Left ventricle myocardium superior (tissue), 1 donor: ENCODE measurements at places on chromosomes 1 and 21. TPM values are rescaled to one million over a fixed set of nuclear protein-coding genes. Genes with fewer than 3 reads are reported as not detected.

Gene DPT
- 35.3 TPM for total RNA-seq

Gene CFAP107
- total RNA-seq = not detected

Gene TNNT2
- 10,350 TPM for total RNA-seq

Gene PLA2G2A
- 82.2 TPM for total RNA-seq

Gene SPRR2A
- total RNA-seq = not detected

Gene MANEAL
- total RNA-seq = 1.8 TPM

Gene LRRC3
- total RNA-seq = 2.1 TPM

Gene PRKAA2
- total RNA-seq = 88.0 TPM

Gene SLC45A1
- 2.0 TPM for total RNA-seq

Gene CD164L2
- total RNA-seq = not detected

Gene TMEM200B
- 1.5 TPM for total RNA-seq

Gene LYPD8
- not detected for total RNA-seq

Gene GPR37L1
- 0.07 TPM for total RNA-seq

Gene KHDRBS1
- total RNA-seq = 61.7 TPM

Gene LCE1F
- not detected for total RNA-seq

GRCh38 chr1:41495210-41495948 is 10.9 kb upstream of the EDN2 start:
- DNase-seq = peak; percentile 46

GRCh38 chr21:38308532-38309119 is 51.8 kb downstream of the KCNJ15 start:
- no peak for DNase-seq

- no peak for DNase-seq
These were observed 10.6 kb downstream of the PLXNA2 start for GRCh38 chr1:208233546-208233945.

DNA sequence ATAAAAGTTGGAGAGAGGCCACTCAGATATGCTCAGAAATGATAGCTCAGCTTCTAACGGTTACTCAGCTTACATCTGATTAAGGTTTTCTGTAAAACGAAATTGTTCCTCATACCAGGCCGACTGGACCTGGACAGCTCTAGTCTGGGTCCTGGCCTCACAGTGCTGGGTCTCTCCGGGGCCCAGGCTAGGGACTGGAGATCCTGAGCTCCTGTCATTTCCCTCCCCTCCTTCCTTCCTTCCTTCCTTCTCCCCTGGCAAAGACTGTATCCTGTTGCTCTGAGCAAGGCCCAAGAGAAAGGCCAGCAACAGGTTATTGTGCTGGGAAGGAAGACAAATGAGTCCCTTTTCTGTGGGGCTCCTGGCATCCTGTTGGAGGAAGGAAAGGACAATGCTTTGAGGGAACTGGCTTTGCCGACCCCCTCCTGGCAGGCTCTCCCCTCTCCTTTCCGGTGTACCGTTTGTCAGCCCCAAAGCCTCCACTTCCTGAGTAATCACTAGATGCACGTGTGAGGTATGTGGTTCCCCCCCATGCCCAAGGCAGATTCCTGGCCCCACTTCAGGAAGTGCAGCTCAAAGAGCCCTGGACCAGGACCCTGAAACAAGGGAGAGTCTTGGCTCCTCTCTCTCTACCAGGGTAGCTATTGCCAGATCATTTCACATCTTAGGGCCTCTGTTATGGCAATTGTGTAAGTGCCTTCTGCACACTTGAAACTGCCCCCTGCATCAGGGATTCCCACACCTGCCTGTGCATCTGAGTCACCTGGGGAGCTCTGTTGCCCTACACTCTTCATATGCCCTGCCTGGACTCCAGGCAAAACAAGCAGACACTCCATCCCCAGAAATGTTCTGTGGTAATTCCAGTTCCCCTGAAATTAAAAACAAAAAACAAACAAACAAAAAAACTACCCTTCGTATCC is 212.7 kb upstream of the FGGY start:
- peak; percentile 35 for DNase-seq

GRCh38 chr1:51936531-51936930 is 54.0 kb downstream of the RAB3B start:
- DNase-seq = no peak

DNA sequence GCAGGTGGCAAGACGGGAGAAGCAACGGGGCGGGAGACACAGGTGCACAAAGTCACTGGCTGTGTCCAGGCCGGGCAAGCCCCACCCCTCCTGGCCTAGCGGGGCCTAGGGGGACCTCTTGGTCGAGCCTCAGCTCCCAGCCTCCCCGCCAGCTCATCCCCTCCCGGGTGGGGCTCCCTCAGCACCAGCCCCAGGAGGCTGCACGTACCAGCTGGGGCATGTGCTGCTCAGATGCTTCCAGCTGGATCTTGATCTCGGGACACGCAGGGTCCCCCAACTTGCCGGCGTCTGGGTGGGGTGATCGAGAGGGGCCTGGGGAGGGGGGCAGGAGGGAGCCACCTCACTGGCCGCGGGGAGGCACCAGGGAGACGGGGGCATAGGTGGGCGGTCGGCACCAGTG is 71.4 kb downstream of the RAP1GAP start:
- DNase-seq = no peak

GRCh38 chr1:54835131-54835898 is 34.2 kb upstream of the TTC22 start:
- DNase-seq = no peak

GRCh38 chr1:234862360-234862943 is 252.5 kb upstream of the IRF2BP2 start:
- no peak for DNase-seq

GRCh38 chr1:30787856-30788495 is 30.4 kb upstream of the LAPTM5 start:
- peak; percentile 15 for DNase-seq

- DNase-seq = peak; percentile 79
These were observed 7.6 kb downstream of the EFNA3 start for GRCh38 chr1:155086128-155086741.

DNA sequence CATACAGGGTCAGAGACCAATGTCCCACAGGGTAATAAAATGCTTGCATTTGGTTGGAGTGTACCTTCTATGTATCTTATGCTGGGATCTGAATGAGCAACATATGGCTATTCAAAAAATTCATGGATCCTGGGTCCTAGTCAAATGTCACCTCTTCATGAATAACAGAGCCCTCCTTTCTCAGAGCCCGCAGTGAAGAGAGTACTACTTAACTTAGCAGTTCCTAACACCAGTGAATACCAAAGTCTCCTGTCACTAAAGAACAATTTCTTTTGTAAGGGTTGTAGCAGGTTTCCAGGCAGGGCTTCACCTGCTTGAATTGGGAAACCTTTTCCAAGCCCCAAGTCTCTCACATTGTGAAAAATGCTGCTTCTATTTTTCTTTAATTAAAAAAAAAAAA is 483.0 kb upstream of the DEPDC1 start:
- DNase-seq = no peak

DNA sequence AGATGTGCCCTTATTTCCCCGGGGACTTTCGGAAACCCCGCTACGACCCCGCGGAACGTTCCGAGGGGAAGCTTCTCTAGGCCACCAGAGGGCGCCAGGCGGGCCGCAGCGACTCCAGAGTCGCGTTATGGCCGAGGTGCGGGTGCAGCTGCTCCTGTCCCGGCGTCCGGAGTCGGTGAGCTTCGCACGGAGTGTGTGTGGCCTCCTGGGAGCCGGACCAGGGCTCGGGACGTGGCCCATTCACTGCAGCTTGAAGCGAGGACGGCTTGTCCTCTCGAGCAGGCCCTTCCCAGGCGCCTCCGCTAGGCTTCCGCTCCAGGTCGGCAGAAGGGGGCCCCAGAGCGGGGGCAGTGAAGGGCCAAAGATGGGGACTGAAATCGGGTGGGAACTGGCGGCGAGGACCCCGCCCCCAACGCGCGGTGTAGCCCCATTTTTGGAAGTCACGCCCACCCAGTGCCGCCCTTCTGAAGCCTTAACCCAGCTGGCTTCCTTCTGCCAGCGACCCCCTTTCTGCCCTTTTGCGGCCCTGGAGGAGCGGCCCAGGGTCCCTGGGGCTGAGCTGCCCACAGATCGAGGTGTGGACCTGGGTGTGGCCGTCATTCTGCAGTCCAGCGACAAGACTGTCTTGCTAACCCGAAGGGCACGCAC is at the start of gene NUDT17:
NUDT17 (plus strand) TSS at position 117 of the 648 bp plus-strand sequence; CDS start at position 128, 11 bp downstream.
- DNase-seq = peak; percentile 90

DNA sequence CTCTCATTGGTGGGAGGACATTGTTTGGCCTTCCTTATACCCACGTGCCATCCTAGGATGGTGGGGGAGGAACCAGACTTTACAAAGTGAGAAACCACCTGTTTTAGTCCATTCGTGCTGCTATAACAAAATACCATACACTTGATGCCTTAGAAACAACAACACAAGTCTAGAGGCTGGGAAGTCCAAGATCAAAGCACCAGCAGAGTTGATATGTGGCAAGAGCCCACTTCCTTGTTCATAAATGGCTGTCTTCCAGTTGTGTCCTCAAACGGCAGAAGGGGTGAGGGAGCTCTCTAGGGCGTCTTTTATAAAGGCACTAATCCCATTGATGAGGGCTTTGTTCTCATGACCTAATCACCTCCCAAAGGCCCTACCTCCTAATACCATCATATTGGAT is 31.1 kb downstream of the CAPN8 start:
- DNase-seq = no peak

- no peak for DNase-seq
These were observed 86.0 kb downstream of the UBIAD1 start for GRCh38 chr1:11358984-11359383.

- DNase-seq = no peak
These were observed 28.3 kb downstream of the CCN1 start for GRCh38 chr1:85608851-85609250.

DNA sequence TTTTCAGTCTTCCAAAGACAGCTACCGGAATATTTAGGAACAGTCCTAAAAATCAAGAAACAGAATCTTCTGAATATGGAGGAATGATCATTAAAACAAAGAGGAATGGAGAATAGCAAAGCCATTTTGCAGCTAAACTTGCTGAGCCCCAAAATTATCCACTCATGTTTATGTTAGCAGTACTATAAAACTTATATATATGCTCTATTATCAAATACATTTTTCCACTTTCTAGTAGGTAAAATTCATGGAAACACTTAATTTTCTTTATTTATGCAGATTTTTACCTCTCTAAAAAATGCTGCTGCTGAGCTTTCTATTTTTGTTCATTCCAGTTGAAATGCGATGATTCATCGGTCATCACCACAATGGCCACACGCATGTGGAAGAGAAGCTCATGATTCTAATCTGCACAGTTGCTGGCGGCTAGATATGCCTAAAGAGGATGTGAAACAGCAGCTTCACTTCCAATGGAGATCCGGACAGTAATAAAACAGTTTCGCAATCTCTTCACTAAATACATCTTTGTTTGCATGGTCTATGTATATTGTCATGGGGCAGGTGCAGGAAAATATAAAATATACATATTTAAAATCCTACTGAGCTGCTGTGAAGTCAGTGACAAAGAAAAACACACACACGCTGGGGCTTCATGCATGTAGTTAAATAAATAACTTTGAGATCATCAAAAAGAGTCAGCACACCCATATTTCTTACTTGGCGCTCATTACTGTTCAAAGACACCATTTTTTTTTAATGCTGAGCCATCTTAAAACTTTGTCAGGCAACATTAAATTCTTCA is 292.2 kb downstream of the SMYD3 start:
- no peak for DNase-seq

DNA sequence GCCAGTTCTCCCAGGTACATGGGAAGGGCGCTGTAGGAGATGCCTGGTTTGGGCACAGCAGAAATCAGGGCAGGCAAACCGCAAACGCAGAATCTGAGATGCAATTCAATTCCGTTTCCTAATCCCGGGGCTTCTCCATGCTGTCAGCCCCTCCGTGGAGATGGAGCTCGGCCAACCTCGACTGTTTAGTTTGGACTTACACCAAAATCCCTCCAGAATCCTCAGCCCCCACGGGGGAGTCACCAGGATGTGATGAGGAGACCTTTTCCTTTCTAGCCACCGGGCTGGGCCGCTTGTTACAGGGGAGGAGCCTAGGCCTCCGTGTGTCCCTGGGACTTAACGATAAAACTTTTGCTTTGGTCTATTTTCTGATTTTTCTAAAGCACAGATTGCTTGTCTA is 7.9 kb downstream of the SLC2A7 start:
- no peak for DNase-seq

DNA sequence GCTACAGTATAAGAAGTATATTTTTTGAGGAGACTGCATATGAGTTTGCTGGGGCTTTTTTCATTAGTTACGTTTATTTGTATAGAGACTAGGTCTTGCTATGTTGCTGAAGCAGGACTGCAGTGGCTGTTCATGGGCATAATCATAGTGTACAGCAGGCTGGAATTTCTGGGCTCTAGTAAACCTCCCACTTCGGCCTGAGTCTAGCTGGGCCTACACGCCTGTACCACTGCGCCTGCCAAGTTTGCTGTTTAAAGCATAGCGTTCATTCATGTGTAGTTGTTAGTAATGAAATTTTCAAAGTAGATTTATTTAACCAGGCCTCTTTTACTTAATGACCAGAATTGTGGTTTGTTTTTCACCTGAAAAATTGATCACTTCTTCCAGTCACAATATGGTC is 33.8 kb downstream of the HS2ST1 start:
- peak; percentile 47 for DNase-seq

DNA sequence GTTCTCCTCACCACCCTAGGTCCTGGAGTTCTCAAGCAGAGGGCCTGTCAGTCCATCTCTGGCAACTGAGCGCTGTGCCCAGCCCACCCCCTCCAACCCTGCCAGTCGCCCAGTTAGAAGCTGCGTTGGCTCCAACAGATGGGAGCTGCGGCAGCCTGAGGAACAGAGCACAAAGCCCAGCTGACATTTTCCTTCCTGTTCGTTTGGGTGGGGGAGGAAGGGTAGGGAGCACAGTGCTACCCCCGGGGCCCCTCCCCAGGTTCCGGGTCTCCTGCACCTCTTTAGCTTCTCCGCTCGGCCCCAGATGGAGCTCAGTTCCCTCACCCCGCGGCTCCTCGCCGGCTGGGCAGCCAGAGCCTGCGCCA is 1.4 kb downstream of the LRRN2 start:
- DNase-seq = no peak

DNA sequence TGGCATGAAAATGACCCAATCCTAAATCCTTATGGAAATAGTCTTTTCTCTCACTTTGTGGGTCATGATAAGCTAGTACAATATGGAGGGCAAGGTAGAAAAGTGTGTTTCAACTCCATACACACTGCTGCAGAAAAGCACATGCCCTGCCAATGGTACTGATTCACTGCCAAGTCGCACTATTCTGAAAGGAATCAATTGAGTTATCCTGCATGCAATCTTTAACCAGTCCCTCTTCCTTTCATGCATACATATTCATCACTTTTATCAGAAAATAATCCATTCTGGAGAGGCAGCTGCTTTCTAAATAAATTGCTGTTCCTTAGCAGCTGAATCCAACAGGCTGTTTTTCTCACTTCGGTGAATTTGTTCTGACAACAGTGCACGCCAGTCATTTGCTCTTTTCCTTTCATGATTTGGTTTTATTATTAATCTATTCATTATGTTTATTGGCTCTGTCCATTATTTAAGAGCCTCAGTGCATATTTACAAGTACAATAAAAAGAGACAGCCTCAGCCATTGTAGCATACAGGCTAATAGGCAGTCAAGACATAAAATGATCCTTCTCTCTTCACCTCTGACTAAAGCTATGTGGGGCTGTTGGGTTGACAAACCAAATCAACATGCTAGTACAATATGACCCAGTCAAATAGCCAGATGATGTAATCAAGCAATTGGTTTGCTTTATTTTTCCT is 108.8 kb downstream of the CHD1L start:
- no peak for DNase-seq
